ENCODE measurements at places on chromosomes 11 and 22. TPM values are rescaled to one million over a fixed set of nuclear protein-coding genes. Genes with fewer than 3 reads are reported as not detected.

The CCDC87 gene
- polyA plus RNA-seq = not detected

The IL18 gene
- polyA plus RNA-seq = not detected

The GAL3ST3 gene
- not detected for polyA plus RNA-seq

The RFPL3 gene
- not detected for polyA plus RNA-seq

The CCDC81 gene
- 0.26 TPM for polyA plus RNA-seq

The RASSF10 gene
- not detected for polyA plus RNA-seq

The FOLR1 gene
- not detected for polyA plus RNA-seq

The C11orf21 gene
- polyA plus RNA-seq = 30.1 TPM

The PANX3 gene
- polyA plus RNA-seq = not detected

The ZNF280A gene
- polyA plus RNA-seq = not detected

The ZPR1 gene
- 47.6 TPM for polyA plus RNA-seq

The FZD4 gene
- polyA plus RNA-seq = not detected

The CNTF gene
- not detected for polyA plus RNA-seq

The APOA1 gene
- not detected for polyA plus RNA-seq

The OR5P2 gene
- not detected for polyA plus RNA-seq

The PHOX2A gene
- polyA plus RNA-seq = not detected

The OR10A2 gene
- polyA plus RNA-seq = not detected

The SAA4 gene
- not detected for polyA plus RNA-seq

The RCOR2 gene
- polyA plus RNA-seq = not detected

The PDE2A gene
- 0.08 TPM for polyA plus RNA-seq

The UPK3A gene
- polyA plus RNA-seq = not detected

The SUN2 gene
- polyA plus RNA-seq = 753 TPM

The MAPK8IP1 gene
- 0.23 TPM for polyA plus RNA-seq

The KDELR3 gene
- 0.45 TPM for polyA plus RNA-seq

The MYBPC3 gene
- not detected for polyA plus RNA-seq

The RAG1 gene
- polyA plus RNA-seq = 0.35 TPM

The IL17REL gene
- polyA plus RNA-seq = not detected

The ZBTB16 gene
- 71.9 TPM for polyA plus RNA-seq

The NAT10 gene
- 40.1 TPM for polyA plus RNA-seq

The MMP8 gene
- polyA plus RNA-seq = not detected

The GDPD4 gene
- not detected for polyA plus RNA-seq

The HTR3B gene
- polyA plus RNA-seq = not detected

The DERL3 gene
- polyA plus RNA-seq = 0.28 TPM
